Activated CD4-positive, alpha-beta T cell treated with anti-CD3 and anti-CD28 coated beads for 48 hours (primary cell): ENCODE measurements at places on chromosomes 2 and 18.

GRCh38 chr2:168003876-168004275 lies 243.5 kb downstream of the STK39 start:
- no peak for DNase-seq

DNA sequence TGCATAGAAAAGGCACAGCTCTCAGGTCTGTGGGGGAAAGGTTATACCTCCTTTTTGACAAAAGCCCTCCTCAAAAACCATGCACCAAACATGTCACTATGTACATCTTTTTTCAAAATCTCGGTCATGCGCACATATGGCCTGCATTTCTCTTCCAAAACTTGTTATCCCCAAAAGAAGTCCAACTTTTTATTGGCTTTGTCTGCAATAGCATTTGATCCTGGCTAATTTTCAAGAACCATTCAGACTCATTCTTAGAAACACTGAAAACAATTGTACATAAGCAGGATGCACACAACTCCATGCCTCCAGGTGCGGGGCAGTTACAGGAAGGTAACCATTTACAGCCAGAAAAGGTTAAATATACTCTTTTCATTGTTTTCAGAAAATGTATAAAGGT lies 21.9 kb downstream of the SERTAD2 start:
- no peak for DNase-seq

DNA sequence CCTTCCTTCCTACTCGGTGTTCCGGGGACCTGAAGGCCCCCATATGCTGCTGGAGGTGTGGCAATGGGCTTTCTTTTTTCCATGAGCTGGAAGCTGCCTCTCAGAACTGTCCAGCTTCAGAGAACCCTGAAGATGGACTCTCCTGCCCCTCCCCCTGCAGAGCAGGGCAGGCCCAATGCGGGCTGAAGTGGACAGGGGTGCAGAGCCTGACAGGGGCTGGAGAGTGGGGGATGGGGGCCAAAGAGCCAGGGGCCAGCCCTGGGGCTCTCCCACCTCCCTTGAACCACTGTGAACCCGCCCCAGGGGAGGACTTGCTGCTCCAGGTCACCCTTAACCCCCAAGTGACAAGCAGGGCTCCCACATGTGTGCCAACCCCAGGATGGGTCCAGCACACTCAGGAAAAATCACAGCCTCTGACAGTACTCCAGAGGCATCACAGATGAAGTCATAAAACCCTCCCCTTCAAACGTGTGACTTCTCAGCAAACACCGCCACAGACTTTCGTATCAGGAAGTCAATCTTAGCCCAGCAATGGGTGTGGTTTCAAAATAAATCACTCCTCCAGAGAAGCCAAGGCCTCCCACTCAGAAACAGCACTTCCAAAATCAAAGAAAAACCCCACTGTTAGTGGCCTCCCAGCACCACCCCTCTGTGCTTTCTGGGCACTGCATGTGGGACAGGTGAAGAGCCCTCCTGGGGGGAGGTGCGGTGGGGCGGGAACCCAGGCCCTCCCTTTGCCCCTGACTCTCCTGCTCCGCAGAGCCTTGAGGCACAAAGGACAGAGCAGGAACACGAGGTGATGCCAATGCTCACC lies 135.8 kb downstream of the HDAC4 start:
- DNase-seq = peak; percentile 67

DNA sequence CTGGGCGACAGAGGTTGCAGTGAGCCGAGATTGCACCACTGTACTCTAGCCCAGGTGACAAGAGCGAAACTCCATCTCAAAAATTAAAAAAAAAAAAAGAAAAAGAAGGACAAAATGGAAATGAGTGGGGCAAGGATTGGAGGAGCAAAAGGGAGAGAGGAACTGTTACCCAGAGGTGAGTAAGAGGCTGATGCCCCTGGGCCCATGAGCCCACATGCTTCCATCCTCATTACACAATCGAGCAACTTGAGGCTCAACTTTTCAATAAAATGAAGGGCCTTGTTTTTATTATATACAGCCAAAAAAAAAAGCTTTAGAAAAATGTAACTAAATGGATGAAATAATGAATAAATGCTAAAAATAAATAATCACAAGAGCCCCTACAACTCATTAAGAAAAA lies 91.7 kb upstream of the YWHAQ start:
- DNase-seq = no peak

DNA sequence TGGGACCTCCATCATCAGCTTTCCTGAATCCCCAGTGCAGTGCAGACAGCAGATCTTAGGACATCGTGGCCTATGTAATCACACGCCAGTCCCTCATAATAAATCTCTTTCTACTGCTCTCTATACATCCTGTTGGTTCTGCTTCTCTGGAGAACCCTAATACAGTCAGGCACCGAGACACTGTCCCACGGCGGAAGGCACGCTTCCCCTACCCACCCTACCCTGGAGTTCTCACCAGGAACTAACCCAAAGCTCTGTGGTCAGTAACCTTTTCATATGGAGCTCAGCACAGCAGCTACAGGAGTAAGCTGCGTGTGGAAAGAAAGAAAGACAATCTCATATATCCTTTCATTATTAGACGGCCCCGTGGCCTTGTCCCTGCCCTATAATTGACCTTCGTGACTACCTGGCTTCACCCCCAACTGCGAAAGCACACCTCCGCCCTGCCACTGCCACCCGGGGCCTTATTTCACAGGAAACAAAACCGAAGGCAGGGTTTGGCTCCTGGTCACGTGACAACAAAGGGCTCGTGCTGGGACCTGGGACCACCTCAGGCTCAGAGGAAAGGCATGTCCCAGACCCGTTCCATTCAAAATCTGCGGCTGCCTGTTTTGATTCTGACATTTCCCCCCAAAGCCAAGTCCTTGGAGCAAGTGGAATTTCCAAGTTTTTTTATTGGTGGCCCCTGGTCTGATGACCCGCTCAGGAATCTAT lies 99.7 kb upstream of the ODC1 start:
- no peak for DNase-seq

GRCh38 chr2:200843993-200844948 lies 20.2 kb downstream of the CLK1 start:
- DNase-seq = no peak

- DNase-seq = no peak
Measured at GRCh38 chr2:7703048-7703447, 785.8 kb downstream of the RNF144A start.

DNA sequence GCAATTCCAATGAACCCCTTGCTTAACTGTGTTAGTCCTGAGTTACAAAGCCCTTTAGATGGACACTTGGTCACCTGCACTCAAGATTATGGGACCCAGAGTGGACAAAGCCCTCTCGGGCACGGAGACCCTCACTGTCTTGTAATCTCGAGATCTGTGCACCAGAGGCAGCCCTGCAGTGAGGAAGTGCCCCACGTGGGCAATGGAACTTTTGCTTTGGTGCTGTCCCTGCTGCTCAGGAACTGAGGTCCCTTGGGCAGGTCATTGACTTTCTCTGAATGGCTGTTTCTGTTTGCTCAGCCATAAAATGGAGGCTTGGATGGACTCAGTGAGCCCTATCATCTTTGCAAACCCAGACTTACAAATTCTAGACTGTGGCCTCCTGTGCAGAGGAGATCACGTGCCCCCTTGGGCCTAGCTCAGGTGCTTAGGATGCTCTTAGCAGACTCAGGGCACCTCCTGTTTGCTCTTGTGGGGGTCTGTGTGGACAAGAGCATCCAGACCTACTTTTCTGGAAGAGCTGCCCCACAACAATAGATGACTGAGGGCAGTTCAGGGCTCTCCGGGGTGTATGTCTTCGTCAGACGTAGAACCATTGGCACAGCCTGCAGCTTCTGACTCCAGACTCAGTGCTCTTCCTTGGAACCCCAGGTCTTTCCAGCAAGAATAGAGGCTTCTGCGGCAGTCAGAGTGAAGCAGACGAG lies 94.5 kb upstream of the HS6ST1 start:
- DNase-seq = no peak

DNA sequence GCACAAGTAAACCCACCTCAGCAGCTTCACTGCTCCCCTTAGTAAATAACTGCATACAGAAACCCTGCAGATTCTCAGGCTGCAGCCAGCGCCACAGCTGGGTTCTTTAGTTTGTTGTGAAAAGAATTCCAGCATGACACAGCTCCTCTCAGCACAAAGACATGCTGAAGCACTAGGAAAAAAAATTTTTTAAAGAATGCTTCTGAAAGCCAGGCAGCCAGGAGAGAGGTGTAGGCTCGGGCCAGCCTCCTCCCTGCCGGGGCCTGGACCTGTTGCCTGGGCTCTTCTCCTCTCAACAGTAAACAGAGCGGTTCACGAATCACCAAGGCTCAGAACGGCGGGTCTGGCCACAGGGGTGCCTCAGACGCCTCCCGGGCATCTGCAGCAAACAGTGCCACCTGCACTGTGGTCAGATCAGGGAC lies 95.7 kb upstream of the POU3F3 start:
- DNase-seq = no peak

DNA sequence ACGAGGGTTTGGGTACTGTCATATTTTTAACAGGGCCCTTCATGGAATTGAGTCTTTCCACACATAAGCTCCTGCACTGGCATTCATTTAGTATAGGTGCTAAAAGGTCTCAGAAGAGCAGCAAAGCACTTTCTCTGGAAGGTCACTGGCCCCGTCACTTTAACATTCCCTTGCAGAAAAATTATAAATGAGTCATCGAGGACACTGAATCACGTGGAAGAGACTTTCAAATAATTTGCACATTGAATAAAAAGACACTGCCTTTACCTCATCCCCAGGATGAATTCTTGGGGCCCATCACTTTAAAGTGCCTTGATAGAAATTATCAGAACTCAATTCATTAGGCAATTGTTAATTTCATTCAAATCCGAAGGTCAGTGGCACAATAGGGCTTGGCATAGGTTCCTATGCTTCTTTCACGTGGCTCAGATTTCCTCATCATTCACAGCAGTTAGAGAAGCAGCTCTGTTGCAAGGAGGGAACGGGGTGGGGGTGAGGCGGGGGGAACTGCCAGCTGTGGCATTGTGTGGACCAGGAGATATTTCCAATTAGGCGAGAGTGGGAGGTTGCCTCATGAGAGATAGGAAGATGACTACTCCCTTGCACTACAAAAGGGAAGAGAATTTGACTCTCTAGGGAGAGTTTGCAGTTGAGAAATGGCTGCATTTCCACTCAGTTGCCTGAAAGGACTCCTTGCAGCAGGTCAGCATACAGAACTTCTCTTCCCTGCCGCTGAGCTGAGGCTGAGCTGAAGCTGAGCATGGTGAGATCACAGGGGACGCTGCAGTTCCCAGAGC lies 86.3 kb upstream of the NPAS2 start:
- DNase-seq = no peak

GRCh38 chr2:99605036-99605435 lies 115.2 kb upstream of the REV1 start:
- DNase-seq = no peak

GRCh38 chr2:72864500-72864899 lies 22.7 kb upstream of the SPR start:
- DNase-seq = peak; percentile 55

GRCh38 chr2:156803243-156803642 lies 367.1 kb downstream of the GPD2 start:
- DNase-seq = no peak

GRCh38 chr18:54117853-54118773 lies 106.4 kb downstream of the MBD2 start:
- no peak for DNase-seq

DNA sequence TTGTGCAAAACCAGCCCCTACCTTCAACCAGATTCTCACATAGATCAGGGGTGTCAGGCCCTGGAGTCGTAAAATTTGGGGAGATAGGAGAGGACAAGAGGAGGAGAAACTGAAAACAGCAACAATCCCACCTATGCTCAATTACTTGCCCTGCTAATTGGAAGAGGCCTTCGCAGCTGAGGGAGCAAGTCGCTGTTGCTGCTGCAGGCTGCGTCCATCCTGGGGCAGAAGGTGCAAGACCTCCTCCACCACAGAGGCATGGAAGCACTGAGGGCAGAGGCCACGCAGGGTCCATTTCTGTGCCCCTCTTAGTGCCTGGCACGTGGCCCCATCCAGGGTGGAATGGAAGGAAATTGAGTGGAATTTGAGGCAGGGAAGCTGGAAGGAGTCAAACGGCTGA lies 36.5 kb downstream of the CNGA3 start:
- no peak for DNase-seq

DNA sequence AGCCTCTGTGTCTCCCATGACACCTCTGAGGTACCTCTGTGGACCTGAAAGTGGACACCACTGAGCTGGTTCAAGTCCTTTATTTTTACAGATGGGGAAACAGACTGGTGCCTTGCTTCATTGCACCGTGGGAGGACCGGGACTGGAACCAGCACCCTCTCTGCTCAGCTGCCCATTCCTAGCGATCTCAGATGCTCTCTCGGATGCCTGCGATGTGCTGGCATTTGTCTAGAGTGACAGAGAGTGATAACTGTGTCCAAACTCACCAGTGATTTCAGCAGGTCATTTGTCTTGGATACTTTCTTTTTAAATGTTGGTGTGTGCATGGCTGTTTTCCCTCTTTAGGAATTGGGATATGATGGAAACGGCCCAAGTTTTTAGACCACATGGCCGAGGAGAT lies 30.1 kb upstream of the LYPD6B start:
- DNase-seq = no peak
